ENCODE measurements at places on chromosomes 13 and 19.
A peak's percentile ranks its signal among the peaks of the same experiment; 100 is the strongest.

DNA sequence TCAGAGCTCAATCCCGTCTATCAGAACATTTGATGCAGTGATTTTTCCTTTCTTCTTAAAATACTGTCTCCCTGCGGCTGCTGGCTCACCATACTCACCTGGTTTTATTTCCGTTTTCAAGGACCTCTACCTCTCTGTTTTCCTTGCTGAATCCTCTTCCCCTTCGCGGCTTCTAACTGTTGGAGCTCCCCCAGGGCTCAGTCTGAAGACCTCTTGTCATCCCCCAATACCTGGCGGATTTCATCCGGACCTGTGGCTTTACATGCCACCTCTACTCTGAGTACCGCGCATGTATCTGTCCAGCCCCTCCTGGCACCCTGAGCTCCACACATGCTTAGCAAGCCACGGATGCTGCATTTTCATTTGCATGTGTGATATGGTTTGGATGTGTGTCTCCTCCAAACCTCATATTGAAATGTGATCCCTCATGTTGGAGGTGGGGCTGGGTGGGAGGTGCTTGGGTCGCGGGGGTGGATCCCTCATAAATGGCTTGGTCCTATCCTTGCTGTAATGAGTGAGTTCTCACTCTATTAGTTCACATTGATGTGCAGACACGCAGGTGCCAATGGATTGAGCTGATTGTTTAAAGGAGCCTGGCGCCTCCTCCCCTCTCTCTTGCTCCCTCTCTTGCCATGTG is 106.2 kb upstream of the LSM14A start:
- no peak for DNase-seq

- no peak for DNase-seq
Measured at GRCh38 chr13:106090001-106090400, 445.5 kb downstream of the EFNB2 start.

GRCh38 chr19:1811942-1812425 is at the start of gene ATP8B3:
Gene ATP8B3 (minus strand): TSS chr19:1812276. CDS start chr19:1811736, 540 bp downstream.
- peak; percentile 73 for DNase-seq

DNA sequence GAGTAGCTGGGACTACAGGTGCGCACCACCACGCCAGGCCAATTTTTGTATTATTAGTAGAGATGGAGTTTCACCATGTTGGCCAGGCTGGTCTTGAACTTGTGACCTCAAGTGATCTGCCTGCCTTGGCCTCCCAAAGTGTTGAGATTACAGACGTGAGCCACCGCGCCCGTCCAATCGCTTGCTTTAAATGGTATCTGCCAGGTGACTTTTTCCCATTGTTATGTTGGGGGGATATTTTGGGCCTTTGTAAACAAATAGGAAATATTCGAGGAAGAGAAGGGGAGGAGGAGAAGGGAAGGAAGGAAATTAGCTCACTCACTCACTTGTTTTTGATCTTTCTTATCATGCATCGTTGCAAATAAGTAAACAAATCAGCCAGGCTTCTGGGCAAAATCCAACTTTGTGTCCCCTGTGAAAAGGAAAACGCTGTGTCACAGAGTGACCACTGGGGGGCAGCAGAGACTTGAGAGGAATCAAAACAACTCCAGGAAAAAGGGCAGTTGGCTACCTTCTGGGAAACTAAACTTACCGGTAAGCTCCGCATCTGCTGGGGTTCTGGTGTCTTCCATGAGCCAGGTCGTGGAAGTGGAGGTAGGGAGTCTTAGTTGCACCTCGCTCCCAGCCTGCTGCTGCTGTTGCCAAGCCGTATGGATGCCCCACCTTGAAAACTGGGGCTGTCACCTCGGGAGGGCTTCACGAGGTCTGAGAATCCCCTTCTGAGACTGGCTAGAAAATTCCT is 9.3 kb upstream of the RANBP3 start:
- peak; percentile 40 for DNase-seq

DNA sequence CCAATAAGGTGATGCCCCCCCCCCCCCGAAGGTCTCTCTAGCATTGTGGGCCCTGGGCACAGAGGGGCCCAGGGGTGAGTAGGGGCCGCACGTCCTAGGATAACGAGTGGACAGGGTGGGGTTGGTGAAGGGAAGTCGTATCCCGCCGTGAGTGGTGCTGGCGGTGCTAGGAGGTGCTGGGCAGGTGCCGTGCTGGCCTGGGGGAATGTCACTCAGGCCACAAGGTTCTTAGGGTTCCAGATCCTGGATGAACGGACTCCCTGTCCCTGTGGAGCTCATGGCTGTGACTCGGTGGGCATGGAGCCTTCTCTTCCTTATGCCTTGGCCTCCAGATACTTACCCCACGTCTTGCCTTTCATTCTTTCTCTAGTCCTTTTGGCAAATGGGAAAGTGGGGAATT is 157.4 kb upstream of the SOX1 start:
- DNase-seq, result no peak

DNA sequence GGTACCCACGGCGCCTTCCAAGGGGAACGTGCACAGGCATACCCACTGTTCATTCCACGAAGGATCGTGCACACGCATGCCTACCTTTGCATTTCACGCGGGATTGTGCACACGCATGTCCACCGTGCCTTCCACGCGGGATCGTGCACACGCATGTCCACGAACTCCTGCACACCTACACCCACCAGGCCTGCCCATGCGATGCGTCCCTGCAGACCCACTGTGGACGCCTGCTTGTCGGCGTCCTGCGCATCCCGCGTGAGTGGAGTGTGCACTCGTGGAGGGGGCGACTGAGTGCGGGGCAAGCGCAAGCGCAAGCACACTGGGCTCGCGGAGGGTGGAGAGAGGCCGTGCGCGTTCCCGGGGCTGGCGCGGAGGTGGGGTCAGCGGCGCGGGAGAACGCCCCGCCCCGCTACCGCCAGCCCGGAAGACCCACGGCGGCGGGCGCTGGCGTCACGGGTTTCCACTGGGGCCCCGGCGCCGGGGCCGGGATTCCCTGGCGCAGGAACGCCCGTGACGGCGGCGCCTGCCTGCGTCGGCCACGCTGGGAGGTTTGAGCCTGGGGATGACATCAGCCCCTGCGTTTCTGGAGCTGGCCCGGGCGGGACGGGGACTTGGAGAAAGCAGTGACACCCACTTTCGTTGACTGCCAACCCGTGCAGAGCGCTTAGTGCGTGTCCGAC is 18.7 kb downstream of the GADD45B start:
- DNase-seq, result peak; percentile 31

DNA sequence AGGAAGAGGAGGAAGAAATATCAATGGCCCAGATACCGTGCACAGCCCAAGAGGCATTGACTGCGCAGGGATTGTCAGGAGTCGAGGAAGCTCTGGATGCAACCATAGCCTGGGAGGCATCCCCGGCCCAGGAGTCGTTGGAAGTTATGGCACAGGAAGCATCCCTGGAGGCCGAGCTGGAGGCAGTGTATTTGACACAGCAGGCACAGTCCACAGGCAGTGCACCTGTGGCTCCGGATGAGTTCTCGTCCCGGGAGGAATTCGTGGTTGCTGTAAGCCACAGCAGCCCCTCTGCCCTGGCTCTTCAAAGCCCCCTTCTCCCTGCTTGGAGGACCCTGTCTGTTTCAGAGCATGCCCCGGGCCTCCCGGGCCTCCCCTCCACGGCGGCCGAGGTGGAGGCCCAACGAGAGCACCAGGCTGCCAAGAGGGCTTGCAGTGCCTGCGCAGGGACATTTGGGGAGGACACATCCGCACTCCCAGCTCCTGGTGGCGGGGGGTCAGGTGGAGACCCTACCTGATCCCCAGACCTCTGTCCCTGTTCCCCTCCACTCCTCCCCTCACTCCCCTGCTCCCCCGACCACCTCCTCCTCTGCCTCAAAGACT is 36.0 kb downstream of the KEAP1 start:
- DNase-seq, result no peak

- no peak for DNase-seq
Measured at GRCh38 chr19:16631465-16631864, 3.5 kb upstream of the MED26 start.
